LoVo (cell line): ENCODE measurements at places on chromosomes 12 and 14.

DNA sequence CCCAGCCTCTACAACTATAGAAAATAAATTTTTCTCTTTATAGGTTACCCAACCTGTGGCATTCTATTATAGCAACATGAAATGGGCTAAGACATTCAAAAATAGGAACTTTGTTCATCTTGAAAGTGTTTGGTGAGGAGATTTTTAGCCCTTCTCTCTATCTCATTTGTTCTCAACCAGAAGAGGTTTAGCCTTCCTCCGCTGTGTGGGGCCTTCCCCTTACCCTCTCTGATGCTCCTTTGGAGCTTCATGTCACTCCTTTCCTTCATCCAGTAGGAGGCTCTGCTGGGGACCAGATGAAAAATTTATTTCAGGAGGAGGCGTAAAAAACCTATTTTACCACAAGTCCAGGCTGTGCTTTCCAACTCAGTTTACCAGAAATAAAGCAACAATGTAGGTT is 94.1 kb downstream of the RTN1 start:
- no peak for DNase-seq

DNA sequence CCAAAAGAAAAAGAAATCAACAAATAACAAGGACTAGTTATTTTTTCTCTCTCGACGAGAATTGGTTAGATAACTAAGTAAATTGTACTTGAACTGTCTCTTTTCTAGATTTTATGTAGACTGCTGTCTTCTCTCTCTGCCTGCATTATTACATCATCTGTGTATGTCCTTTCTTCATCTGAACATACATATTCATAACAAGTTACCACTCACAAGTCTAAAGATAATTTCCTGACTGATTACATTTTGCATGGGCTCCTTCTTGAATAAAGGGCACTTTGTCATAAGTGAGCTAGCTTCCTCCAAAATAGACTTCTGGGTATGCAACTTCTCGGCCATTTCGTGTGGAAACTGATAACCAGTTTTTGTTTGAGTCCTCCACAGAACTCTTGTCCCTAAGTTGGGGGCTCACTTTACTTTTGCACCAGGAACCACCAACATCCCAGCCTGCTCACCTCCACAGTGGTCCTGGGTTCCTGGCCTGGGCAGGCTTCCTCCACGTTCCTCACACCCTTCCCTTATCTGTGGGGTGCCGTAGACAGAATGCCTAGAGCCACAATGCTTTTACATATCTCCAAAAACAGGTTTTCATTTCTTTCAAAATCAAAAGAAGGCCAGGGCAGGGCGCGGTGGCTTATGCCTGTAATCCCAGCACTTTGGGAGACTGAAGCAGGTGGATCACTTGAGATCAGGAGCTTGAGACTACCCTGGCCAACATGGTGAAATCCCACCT is 6.2 kb upstream of the DDX47 start:
- DNase-seq: no peak

- DNase-seq: no peak
Measured at GRCh38 chr14:69692594-69692993, 74.3 kb upstream of the SRSF5 start.

DNA sequence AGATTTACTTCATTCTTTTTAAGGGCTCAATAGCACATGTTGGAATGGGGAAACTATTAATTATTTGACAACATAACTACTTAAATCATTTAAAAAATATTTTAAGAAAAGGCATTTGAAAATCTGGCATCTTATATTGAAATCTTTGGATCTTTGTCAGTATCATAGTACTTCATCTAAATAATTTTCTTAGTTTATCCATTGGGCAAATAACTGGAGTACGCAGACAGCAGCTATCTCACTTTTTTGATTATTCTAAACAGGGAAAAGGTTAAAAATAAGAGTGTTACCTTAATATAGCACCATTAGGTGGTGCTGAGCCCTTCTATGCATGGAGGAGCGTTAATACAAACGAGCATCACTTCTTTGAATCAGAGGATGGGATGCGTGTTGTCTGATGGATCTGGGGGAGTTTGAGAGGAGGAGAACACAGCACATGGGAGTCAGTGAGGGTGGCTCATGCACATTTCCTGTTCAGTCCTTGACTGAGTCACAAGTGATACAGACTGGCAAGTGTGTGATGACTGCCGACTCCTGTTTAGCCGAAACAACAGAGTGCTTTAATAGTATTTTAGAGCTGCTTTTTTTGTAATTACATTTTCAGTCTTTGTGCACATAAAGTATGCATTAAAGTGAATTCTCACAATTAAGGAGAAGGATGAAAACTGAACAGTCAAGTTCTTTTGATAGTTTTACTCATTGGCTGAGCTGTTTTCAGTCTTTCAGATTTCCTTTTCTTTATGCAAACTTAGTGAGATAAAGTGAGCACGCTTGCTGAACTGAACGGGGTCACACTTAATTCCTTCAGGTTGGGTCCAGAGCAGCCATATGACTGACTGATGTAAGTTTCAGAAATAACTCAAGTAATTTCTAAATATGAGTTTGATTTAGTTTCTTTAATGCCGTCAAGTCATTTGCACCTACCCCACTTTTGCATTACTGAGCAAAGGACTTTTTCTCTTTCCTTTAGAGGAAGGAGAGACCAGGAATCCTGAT is 92.7 kb downstream of the DIP2B start:
- DNase-seq: no peak

DNA sequence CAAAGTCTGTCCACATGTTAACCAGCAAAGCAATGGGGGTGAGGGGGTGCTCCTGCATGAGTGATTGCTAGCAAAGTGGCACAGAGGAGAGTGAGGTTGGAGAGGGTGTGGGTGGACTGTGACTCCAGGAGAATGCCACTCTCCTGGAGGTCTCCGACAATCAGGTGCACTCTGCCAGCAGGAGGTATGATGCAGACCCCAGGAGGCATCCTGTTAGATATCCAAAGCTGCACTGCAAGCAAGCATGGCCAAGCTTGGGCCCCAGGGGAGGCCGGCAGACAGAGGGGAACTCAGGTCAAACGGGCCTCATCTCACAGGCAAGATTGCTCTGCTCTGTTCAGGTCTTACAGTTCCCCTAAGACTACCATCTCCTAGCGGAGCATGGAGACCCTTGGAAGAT is 73.5 kb upstream of the ALX1 start:
- no peak for DNase-seq
